ENCODE measurements at places on chromosomes 4 and X.

DNA sequence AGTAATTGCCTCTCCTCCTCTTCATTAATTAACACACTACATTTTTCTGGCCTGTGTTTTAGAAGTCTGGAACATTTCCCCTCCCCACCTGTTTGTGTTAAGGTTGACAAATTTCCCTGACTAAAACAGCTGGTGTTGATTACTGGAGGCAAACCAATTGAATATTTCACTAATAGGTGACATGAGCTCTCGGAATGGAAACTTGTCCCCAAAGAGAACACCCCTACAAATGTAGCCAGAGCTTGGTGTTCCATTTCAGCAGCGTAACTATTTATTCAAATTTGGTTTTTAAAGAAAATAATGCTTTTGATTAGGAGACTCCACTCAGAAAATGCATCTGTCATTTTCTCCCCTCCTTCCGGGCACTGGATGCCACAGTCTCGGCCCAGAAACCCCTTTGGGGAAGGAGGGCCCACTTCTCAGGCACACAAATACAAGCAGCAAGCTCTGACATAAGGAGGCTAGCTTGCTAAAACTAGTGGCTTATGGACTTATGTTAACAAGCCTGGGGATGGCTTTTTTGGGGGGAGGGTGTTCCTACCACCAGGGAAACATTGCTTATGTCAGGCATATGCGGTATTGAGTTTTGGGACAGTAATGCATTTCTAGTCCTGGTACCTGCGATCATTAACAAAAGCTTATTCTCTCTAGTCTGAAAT lies 2.2 kb downstream of the RNF150 start:
- no peak for DNase-seq

DNA sequence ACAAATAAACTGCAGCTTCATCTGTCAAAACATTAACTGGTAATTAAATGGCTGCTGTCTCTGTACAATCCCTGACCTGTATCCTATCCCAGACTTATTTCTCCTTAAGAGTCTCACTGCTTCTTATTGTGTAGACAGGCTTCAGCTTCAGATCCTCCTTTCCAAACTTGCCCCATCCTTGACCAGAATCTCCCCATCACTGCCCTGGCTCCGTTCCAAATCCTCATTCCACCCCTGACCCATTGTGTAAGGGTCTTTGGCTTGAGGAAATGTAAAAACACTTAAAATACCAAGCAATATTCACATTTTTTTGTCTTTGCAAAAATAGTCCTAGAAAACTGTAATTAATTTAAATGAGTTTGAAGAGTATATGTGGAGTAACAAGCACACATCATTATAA lies 152.6 kb upstream of the VEGFC start:
- no peak for DNase-seq

- peak; percentile 10 for DNase-seq
Measured at GRCh38 chr4:143335979-143336780, 496 bp upstream of the GAB1 start.

DNA sequence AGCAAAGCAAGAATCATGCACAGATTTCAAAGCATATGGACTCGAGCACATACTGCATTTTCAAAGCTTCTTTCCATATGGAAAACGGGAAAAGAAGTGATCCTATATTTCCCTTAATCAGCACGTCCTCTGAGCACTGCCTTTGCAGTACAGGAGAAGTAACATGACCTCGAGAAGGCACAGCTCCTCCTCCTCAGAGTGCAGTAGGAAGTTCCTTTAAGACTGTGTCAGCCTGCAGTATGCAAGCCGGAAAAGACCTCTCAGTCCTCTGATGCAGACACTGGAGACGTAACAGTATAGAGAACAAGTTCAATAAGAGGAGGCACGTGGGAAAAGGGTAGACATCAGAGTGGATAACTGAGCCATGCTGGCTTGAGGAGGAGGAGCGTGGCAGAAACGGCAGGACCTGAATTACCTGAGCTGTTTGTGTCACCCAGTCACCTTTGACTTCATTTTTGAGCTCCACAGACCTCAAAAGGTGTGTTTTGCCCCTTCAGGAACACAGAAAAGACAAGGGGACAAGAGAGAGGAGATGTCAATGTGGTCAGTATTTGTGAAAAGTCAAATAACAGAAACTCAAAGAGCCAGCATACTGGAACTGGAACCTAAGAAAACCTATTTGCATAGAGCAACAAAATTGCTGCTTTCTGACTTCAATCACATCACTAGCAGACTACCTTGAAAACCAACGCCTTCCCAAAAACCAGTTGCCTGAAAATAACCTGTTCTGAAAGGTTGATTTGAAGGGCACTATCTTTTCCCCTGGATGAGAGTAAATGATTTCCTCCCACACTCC lies 20.8 kb downstream of the IRF2 start:
- DNase-seq, result no peak

DNA sequence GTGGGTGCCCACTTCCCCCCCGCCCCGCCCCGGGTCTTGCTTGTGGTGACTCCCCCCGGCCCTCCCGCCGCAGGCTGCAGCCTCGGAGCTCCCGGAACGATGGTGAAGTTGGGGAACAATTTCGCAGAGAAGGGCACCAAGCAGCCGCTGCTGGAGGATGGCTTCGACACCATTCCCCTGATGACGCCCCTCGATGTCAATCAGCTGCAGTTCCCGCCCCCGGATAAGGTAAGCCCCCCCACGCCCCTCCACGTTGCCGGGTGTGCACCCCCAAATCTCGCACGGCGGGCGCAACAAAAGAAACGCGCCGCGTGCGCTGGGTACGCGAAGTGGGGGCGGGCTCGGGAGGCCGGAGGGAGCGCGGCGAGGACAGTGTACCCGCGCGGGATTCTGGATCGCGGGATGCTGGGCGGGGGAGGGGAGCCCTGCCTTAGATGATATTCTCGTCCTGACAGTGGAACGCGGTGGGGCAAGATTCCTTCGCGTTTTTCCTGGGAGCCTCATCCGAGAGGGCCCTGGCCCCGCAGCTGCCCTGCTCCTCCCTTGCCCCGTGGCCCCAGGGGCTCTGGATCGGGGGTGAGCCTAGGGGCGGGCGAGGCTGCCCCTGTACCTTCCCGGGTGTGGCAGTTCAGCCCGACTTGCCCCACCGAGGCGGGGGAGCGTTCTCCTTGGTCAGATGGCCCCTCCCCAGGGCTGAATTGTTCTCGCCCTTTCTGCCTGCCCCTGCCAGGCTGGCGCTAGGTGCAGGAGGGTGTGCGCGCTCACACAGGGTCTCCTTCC lies 819 bp downstream of the NSG1 start:
- DNase-seq, result no peak

GRCh38 chrX:50881028-50881427 lies 29.5 kb upstream of the BMP15 start:
- no peak for DNase-seq

GRCh38 chr4:16443504-16444088 lies 217.3 kb upstream of the TAPT1 start:
- DNase-seq, result no peak

GRCh38 chr4:176319151-176319703 lies 539 bp upstream of the SPCS3 start:
- DNase-seq, result no peak

DNA sequence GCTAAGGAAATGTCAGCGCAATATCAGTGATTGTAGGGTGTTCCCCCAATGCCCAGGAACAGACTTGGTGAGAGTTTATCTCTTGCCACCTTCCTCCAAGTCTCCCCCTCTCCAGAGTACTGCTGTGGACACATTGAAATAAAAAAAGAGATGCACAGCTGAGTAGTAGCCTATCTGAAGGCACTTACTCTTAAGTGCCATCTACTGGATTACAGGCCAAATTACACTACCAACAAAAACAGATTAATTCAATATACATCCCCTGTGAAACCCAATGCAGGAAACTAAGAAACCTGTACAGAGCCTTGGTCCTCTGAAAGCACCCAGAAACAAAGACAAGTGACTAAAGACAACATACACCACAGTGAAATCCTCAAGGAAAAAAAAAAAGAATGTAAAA lies 460.3 kb downstream of the ZIC3 start:
- no peak for DNase-seq

DNA sequence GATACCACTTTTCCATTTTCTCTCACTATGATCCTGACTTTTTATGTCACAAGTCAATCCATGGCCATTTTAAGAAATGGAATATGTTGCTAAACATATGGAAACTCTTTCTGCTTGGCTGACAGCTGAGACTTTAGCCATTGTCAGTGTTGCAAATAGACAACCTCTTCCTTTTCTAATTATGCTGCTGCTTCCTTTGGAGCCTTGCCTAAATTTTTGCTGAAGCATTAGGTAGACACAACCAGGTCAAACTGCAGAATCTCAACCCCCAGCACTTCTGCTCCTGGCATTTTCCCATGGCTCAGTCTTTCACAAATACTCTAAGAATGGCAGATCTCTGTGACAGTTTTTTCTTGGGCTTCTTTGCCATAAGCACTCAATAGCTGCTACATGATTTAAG lies 543.3 kb downstream of the GRID2 start:
- DNase-seq, result no peak

DNA sequence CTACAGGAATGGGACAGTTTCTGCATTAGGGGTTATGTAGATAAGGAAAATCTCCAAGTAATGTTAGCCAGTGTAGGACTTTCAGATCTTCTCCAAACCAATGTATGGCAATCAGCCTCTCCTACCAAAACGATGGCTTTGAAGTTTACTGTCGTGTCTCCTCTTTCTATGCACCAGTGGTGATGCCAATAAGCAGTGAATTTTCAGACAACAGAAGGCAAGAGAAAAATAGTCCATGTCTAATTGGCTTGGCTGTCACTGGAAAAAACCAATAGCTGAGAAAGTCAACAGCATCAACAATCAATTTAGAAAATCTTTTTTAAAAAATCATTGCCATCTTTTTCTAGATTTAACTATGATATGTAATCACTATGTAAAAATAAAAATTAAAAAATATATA lies 35.0 kb downstream of the LIMCH1 start:
- DNase-seq, result no peak

- no peak for DNase-seq
Measured at GRCh38 chrX:33138677-33139249, 72.6 kb downstream of the DMD start.

DNA sequence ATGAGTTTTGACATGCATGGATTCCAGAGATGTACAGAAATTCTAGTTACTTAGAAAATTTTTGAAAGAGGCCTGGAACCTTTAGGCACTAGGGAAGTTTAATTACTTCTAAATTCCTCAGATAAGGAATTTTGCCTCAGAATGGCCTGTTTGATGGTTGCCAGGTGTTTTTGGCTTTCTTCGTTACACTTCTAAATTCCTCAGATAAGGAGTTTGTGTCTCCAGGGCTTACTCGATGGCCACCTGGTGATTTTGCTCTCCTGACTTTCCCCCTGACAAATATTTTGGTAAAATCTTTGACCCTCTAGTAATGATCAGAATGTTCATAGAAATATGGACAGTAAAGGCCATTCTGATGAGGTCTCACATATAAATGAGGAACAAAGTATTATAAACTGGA lies 64.3 kb downstream of the BEX3 start:
- DNase-seq, result no peak

DNA sequence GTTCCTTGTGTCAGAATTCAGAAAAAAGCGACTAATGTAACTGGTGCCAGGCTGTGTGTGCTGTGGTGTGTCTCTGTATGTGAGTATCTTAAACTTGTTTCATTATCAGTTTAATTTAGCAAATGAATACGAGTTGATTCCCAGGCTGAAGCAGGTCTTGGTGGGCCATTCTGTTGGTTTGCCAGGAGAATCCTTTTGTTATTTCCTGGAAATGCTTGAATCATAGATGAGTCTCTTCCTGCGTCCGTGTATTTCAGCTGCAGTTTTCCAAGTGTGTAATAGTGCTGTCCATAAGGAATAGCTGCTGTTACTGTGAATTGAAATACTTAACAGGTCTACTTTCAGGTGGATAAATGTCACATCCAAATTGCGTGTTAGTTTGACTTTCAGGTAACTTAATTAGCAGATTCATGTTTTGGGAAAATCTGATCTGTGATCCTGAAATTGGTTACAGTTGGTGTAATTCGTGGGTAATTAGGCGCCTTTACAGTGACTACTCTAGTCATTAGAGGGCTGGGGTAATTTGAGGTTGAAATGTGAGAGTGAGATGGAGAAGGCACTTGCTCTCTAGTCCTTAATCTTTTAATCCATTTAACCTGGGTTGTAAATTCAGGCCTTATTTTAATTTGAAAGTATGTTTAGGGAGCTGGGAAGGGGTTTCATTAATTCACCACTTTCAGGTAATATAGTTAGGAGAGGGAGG lies 23.8 kb downstream of the TMEM131L start:
- no peak for DNase-seq

DNA sequence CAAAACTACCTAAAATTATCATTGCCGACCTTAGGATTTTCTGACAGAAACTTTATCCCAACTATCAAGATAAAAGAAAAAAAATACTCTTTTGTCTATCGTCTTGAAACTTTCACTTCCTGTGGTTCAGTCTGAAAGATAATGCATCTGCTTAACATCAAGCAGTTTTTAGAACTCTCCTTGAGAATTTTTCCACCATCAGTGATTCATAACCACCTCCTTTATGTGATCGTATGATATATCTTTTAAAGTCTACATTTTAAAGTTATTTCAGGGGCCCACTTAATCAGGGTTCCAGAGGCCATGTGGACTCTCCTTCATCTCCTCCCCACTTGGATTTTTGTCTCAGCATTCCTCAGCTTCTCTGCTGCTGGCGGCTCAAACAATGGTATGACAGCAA lies 272.8 kb upstream of the TENM3 start:
- DNase-seq, result no peak

GRCh38 chrX:47146121-47146935 lies 1.3 kb downstream of the RBM10 start:
- DNase-seq, result no peak

- DNase-seq, result no peak
Measured at GRCh38 chrX:39714471-39714870, 383.3 kb downstream of the BCOR start.

GRCh38 chrX:118502161-118502789 lies 6.7 kb downstream of the DOCK11 start:
- no peak for DNase-seq

DNA sequence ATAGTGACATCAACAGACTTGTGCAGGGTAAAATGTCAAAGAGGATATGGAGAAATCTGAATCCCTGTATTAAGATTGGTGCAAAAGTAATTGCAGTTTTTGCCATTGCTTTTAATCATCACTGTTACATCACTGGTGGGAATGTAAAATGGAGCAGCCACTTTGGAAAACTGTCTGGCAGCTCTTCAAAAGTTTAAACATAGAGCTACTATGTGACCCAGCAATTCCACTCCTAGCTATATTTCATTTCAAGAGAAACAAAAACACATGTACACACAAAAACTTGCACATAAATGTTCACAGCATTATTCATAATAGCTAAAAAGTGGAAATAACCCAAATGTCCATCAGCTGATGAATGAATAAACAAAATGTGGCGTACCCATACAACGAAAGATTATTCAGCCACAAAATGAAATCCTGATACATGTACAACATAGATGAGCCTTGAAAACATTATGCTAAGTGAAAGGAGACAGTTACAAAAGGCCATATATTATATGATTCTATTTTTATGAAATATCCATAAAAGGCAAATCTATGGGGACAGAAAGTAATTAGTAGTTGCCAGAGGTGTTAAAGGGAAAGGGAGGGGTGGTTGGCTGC lies 106.4 kb downstream of the AMELX start:
- no peak for DNase-seq

- no peak for DNase-seq
Measured at GRCh38 chrX:8194216-8194615, 23.1 kb upstream of the VCX2 start.

- no peak for DNase-seq
Measured at GRCh38 chr4:108168160-108168670, 517 bp downstream of the LEF1 start.

GRCh38 chr4:152157629-152158028 lies 378.3 kb downstream of the FBXW7 start:
- no peak for DNase-seq

- DNase-seq, result no peak
Measured at GRCh38 chr4:147782087-147782781, 50.3 kb downstream of the ARHGAP10 start.

GRCh38 chr4:176638992-176639391 lies 153.7 kb downstream of the VEGFC start:
- DNase-seq, result no peak
